ENCODE measurements at places on chromosomes 13 and 19.

- no peak for DNase-seq
These were observed 2.4 kb upstream of the CYTH2 start for GRCh38 chr19:48466561-48467325.

- no peak for DNase-seq
These were observed 1052.2 kb upstream of the SPRY2 start for GRCh38 chr13:81393110-81393509.

GRCh38 chr19:58243351-58243750 lies 14.6 kb downstream of the ZNF544 start:
- DNase-seq, result no peak

DNA sequence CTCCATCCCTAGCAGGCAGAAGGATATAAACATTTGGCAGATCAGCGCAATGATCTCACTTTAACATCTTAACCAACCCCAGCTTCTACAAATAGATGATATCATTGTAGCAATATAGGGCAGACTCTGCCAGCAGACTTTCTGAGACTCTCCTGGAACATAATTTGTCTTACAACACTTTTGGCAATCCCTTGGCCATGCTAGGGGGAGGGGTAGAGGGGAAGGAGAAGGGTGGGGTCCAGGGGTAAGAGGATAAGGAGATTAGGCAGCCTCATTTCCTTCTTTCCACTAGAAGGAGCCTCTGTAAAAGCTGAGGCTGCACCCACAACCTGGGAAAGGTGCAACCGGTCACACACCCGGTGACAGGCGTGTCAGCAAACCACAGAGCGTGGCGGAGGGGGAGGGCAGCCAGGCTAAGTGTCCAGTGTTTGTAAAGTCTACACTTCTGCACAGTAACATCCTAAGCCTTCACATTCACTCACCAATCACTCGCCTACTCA lies 8.7 kb upstream of the UBAC2 start:
- peak; percentile 40 for DNase-seq

- DNase-seq, result no peak
These were observed 11.4 kb downstream of the SBK2 start for GRCh38 chr19:55525289-55526101.

DNA sequence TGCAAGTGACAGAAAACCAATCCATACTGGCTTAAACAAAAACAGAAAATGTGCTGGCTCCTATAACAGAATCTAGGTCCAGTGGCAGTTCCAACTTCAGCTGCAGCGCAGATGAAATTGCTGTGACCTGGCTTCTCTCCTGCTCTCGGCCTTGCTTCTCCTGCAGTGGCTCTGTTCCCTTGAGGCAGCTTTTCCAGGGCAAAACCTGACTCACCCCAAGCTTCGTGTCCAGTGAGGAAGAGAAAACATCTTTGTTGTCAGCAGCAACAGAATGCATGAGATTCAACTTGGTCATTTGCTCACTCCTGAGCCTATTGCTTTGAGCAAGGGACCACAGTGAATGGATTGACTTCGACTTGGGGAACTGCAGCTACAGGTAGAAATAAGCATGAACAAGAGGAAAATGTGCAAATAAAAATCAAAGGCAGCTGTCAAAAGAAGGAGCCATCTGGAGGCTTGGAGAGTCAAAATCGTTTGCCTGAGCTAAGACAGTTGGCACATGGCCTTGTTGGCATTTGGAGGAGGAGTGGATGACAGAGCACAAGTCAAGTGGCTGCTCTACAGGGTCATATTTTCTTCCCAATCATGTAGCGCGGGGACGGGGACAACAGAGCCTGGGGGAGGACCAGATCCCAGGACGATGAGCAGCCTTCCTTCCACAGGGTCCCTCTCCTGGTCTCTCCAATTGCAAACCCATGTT lies 523.4 kb downstream of the FGF9 start:
- no peak for DNase-seq

GRCh38 chr19:47725759-47726401 lies 12.7 kb downstream of the EHD2 start:
- DNase-seq, result no peak

GRCh38 chr13:99320693-99321481 lies 13.7 kb upstream of the GPR183 start:
- DNase-seq, result peak; percentile 85

- DNase-seq, result peak; percentile 47
These were observed 732 bp upstream of the DCLK1 start for GRCh38 chr13:36131931-36132297.

DNA sequence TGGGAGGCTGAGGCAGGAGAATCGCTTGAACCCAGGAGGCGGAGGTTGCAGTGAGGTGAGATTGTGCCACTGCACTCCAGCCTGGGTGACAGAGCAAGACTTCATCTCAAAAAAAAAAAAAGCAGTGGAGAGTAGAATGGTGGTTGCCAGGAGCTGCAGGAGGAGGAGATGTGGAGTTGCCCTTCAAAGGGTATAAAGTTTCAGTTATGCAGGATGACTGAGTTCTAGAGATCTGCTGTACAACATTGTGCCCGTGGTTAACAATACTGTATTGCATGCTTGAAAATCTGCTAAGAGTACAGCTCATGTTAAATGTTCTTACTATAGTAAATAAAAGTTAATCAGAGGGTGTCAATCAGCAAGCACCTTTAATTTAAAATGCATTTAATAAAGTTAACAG lies 28.4 kb upstream of the LATS2 start:
- DNase-seq, result no peak

GRCh38 chr19:6253954-6254733 lies 25.6 kb downstream of the MLLT1 start:
- DNase-seq, result no peak

GRCh38 chr13:31807090-31807541 lies 67.8 kb downstream of the RXFP2 start:
- DNase-seq, result no peak

- no peak for DNase-seq
These were observed 9.9 kb downstream of the APOC1 start for GRCh38 chr19:44924243-44924725.

GRCh38 chr19:2089001-2089711 lies 7.0 kb downstream of the MOB3A start:
- peak; percentile 18 for DNase-seq

GRCh38 chr19:29634423-29635130 lies 28.5 kb downstream of the POP4 start:
- DNase-seq, result no peak

- peak; percentile 93 for DNase-seq
These were observed 499 bp downstream of the LSM7 start for GRCh38 chr19:2327773-2328400.

DNA sequence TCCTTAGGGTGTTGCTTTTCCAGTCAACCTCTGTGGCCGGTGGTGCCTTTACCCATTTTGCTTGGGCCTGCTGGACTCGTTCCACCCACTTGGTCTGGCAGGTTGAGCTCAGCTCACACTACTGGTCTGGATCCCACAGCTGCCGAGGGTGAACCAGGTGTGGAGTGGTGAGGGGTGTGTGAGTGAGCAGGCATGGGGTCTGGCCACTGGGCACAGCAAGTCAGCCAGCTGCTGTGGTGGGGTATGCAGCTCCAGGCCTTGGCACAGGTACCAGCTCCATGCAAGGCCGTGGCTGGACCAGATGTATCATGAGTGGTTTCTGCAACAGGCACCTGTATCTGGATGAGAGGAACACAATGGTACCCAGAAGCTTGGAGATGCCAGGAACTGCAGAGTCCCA lies 277.6 kb upstream of the KLHL1 start:
- no peak for DNase-seq

GRCh38 chr13:31919971-31920726 lies 111.4 kb upstream of the FRY start:
- DNase-seq, result no peak

GRCh38 chr19:37946132-37946531 lies 39.1 kb downstream of the SIPA1L3 start:
- no peak for DNase-seq

GRCh38 chr19:18167975-18168645 lies 5.5 kb upstream of the IFI30 start:
- no peak for DNase-seq

- no peak for DNase-seq
These were observed 23.2 kb downstream of the SUGP1 start for GRCh38 chr19:19296953-19297689.

DNA sequence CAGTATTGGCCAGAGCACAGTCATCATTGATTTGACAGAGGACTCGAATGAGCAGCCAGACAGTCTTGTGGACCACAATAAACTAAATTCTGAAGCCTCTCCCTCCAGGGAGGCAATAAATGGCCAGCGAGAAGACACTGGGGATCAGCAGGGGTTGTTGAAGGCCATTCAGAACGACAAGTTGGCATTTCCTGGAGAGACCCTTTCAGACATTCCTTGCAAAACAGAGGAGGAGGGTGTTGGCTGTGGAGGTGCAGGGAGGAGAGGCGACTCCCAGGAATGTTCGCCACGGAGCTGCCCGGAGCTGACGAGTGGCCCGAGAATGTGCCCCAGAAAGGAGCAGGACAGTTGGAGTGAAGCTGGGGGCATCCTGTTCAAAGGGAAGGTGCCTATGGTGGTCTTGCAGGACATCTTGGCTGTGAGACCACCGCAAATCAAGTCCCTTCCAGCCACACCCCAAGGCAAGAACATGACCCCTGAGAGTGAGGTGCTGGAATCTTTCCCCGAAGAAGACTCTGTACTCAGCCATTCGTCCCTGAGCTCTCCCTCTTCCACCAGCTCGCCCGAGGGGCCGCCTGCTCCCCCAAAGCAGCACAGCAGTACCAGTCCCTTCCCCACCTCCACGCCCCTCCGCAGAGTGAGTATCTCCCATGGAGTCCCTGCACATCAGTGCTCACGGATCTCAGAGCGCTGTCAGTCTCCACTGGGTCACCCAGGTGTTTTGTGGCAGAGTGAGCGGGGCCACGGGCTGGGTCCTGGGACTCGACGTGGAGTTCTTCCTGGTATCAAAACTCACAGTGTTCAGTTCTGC lies 6.9 kb downstream of the CHAF1A start:
- no peak for DNase-seq

- no peak for DNase-seq
These were observed 5.7 kb downstream of the ATP8B3 start for GRCh38 chr19:1806184-1807029.

- peak; percentile 45 for DNase-seq
These were observed 744 bp upstream of the POU2F2 start for GRCh38 chr19:42132851-42133528.

- no peak for DNase-seq
These were observed 43.0 kb downstream of the RAB20 start for GRCh38 chr13:110518571-110518970.

- no peak for DNase-seq
These were observed 258.2 kb upstream of the STARD13 start for GRCh38 chr13:33543631-33544265.

- no peak for DNase-seq
These were observed 80.3 kb upstream of the UQCRFS1 start for GRCh38 chr19:29293292-29293691.

DNA sequence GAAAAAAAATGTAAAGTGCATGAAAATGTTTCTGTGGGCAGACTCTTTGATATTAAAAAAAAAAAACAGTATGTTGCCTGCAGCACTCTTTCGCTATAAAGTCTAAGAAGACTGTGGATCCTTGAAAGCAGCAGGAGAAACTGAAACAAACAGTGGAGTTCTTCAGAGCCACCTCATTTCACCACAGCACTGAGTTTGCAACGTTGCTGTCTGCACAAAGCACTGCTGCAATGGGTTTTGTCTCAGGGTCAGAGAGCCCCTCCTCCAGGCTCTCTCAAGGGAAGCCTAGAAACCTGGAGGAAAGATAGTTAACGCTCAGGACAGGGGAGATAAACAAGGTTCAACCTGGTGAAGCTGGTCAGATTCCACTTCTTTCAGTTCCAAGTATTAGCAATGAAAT lies 248.7 kb downstream of the EFNB2 start:
- DNase-seq, result no peak

DNA sequence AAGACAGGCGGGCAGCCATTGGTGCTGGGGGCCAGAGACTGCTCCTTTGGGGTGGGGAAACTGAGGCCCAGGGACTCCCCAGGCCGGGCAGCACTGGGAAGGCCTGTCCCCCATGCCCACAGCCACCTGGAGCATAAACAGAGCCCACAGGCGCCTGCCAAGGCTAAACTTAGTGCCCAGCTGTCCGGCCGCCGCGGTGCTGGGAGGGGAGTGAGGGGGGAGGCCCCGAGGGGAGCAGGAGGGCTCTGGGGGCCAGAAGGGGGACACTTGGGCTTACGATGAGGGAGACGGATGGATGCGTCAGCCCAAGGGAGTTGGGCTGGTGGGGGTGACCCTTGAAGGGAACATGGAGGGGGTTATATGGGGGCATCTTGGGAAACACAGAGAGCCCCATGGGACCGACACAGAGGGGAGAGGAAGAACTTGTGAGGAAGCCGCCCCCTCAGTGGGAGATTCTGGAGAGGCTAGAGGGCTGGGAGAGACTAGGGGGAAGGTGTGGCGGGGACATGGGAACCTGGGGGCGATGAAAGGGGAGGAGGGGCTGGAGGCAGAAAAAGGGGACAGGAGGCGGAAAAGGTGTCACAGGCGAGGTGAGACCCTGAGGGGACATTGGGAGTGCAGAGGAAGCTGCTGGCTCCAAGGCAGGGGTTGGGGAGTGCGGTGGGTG lies 2.2 kb downstream of the CERS1 start:
- DNase-seq, result no peak

GRCh38 chr13:65868099-65868498 lies 1362.0 kb downstream of the PCDH9 start:
- DNase-seq, result no peak

GRCh38 chr13:23865026-23865425 lies 24.2 kb downstream of the MIPEP start:
- no peak for DNase-seq

DNA sequence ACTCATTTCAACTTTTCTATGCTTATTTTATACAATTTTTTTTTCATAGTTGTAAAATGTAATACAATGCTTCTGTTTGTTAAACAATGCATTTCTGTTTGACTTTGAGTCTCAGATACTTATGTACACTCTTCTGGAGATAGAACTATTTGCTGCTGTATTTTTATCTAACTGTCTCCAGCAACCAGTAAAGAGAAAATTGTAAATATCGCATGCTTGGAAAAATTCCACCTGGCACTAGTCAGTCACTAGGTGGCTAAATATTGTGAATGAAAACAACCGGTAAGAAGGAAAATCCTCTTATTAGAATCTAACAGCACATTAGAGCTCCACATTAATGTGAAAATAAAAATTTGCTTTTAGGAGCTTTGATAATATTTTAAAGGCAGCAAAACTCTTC lies 876.5 kb downstream of the PCDH9 start:
- DNase-seq, result no peak

GRCh38 chr19:7902796-7903243 lies 857 bp upstream of the MAP2K7 start:
- no peak for DNase-seq

DNA sequence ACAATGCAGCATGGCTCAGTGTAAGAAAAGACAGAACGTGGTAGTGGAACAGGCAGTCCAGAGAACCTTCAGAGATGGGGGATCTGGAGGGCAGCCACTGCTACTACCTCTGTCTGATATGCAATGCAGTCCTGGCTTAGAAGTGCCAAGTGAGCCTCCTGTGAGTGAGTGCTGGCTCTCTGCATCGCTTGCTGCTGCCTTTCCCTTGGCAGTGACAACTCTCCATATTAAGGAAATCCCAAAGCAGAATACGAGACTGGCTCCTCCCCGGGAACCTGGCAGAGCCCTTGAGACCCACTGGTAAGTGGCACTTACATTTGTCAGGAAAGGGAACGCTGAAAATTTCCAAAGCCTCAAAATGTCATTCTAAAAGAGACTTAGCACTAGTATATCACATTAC lies 7.5 kb downstream of the DOCK9 start:
- DNase-seq, result no peak

All from fibroblast of skin of scalp (primary cell).